ENCODE measurements at places on chromosomes 11 and 22. TPM values are rescaled to one million over a fixed set of nuclear protein-coding genes. Genes with fewer than 3 reads are reported as not detected.

DRD4 gene
- not detected for total RNA-seq

DNA sequence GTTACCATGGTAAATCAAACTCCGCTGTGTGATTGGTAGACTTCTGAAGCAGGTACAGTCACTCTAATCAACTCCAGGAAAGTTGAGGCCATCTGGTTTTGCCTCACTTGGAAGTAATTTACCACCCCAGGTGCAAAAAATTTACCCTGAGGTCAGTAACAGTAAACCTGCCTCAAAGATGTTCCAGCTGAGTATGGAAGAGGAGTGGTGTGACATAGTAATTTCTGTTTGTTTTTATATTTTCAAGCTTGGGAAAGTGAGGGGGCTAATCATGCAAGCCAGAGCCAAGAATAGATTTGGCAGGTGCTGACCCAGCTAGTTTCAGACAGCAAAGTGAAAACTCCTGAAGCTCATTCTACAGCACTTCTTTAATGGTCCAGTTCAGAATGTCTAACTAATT, 691.6 kb downstream of the NTM start:
- DNase-seq = no peak

CNGA4 gene
- 0.12 TPM for total RNA-seq

GRCh38 chr11:105825141-105825540, 196.9 kb downstream of the MSANTD4 start:
- DNase-seq = no peak

MYOD1 gene
- not detected for total RNA-seq

DNA sequence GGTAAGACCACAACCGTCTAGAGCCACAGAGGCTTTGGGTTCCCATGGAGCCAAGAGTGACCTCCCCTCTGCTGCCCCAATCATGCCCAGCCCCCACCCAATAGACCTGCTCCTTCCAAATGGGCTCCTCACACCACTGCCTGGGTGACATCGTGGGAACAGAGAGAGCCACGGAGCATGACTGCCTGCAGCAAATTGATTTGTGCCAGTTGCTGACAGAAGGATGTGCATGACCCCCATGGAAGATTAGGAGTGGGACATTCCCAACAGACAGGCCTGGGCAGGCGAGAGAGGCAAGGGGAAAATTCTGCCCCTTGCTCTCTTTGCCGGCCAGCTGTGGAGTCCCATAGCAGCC, 88.5 kb downstream of the TENM4 start:
- DNase-seq = no peak

IGSF22 gene
- total RNA-seq = not detected

DNA sequence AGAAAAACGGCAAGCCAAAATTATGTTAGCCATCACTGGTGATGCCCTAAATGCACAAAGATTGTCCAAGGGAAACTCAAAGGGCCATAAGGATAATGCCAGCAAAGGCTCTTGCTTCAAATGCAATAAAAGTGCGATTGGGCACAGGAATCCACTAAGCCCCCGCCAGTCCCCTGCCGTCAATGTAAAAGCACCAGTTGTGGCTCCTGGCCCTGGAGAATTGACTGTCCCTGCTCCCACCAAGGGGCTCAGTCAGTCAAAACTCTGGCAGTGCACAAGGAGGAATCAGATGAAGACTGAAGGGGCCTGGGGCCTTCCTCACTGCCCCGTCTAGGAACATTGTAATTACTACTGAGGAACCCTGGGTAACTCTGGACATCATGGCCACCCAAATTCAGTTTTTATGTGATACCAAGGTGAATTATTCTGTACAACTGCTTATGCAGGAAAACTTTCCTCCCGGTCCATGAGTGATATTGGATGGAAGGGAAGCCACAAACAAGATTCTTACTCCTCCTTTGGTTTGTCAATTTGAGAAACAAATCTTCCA, 85.6 kb downstream of the PIWIL4 start:
- no peak for DNase-seq

DNA sequence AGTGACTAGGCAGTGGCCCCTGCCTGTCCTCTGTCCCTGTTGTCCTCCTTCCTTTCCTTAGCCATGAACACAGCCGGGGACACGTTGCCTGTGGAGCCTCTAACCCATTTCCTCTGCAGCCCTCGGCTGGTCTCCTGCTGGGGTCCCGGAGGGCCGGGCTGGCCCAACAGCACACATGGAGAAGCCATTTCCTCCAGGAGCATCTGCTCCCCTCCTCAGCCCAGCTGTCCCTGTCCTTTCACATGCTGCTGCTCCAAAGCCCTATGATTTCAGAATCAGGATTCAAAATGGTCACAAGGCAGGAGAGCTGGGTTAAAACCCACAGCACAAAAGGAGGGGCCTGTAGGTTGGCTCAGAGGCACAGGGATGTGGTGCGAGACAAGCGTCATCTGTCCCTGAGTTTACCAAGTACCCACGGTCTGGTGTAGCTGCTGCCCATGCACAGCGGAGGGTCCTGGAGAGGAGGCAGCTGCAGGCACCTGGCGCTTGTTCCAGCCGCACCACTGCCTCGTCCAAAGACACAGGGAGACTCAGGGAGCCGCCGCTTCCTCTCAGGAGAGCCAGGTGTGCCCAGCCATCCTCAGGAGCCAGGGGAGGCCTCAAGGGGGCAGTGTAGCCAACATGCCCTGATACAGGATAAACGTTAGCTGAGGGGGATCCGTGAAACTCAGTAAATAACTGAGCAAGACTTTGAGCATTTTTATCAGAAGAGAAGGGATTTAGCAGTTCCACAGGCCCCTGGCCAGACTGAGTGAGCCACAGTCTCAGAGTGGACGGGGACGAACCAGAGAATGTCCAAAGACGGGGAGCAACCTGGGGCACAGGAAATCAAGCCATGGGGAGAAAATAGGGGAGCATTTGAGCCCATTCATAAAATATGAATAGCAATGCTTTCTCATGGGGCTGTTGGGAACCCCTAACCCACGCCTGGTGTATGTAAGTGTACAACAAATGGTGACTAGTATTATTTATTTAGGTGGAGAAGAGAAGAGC, 3.9 kb upstream of the VSIG10L2 start:
- no peak for DNase-seq

Measured in glomerular endothelial cell (primary cell).